ENCODE measurements at places on chromosomes 12 and 14.

- no peak for DNase-seq
Observed at GRCh38 chr14:70920608-70921007, 13.3 kb downstream of the PCNX1 start.

- DNase-seq: no peak
Observed at GRCh38 chr14:72961579-72962335, 35.5 kb downstream of the DCAF4 start.

DNA sequence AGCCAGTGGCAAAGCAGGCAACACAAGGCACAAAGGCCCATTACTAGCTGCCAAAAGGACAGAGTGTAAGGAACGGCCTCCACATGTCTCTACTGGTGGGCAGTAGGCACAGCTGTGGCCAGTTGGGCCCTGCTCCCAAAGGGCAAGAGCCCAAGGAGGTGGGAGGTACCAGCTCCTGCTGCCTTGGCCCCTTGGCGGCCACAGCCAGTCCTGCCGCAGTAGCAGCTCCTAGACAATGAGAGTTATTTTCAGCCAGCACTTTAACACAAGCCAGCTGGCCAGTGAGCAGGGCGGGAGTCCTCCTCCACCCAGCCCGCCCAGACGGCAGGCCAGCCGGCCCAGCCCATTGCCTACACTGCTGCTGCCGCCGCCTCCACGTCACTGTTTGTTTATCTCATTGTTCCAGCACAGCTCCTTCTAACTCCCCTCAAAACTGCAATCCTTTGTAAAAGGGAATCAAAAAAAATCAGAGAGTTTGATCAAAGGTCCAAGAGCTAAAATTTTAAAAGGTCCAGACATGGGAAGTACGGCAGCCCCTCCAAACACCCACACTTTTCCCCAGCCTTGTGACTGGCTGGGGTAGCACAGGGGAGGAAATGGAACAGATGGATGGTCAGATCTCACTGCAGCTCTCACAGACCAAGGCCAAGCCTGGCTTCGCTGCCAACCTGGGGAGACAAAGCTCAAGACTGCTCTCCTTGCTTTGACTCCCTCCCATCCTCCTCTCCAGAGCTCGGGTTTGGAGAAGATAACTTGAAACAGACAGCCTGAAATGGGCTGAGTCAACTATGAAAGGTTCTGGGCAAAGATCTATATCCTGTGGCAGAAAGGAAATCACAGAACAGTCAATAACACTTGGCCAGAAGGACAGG is 33.5 kb downstream of the FMNL3 start:
- peak; percentile 54 for DNase-seq

- peak; percentile 7 for DNase-seq
Observed at GRCh38 chr12:26691234-26691970, 141.6 kb downstream of the ITPR2 start.

- no peak for DNase-seq
Observed at GRCh38 chr12:96223411-96224218, 29.4 kb downstream of the ELK3 start.

All from GOT3 (cell line).